ENCODE measurements at places on chromosomes 5 and 9.

- DNase-seq: no peak
Observed at GRCh38 chr9:98329281-98329680, 73.8 kb upstream of the TBC1D2 start.

GRCh38 chr5:82107267-82107666 lies 135.4 kb downstream of the ATG10 start:
- DNase-seq: peak; percentile 73

DNA sequence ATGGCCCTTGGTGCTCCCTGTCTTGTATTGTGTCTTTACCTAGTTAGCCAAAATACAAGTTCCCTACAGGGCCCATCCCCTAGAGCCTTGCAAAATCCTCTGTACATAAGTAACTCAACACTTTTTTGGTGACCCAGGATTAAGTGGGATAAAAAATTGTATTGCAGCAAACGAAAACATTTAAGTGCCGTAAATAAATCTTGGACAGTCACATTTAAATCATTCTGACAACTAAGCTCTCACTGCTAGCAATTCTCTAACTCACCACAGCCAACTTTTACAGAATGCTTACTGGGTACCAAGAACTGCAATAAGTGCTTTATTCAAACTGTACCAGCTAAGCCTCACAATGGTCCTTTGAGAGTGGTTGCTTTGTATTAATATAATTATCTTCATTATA lies 56.6 kb downstream of the GNAQ start:
- no peak for DNase-seq

DNA sequence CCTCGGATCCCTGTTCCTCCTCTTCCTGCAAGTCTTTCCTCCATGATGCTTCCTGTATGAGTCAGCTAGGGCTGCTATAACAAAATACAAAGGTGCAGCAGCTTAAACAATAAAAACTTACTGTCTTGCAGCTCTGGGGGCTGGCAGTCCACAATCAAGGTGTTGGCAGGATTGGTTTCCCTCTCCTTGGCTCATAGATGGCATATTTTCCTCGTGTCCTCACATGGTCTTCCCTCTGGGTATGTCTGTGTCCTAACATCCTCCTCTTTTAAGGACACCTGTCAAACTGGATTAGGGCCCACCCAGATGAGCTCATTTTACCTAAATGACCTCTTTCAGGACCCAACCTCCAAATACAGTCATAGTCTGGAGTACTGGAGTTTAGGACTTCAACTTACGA lies 117.5 kb downstream of the MED10 start:
- DNase-seq: no peak

DNA sequence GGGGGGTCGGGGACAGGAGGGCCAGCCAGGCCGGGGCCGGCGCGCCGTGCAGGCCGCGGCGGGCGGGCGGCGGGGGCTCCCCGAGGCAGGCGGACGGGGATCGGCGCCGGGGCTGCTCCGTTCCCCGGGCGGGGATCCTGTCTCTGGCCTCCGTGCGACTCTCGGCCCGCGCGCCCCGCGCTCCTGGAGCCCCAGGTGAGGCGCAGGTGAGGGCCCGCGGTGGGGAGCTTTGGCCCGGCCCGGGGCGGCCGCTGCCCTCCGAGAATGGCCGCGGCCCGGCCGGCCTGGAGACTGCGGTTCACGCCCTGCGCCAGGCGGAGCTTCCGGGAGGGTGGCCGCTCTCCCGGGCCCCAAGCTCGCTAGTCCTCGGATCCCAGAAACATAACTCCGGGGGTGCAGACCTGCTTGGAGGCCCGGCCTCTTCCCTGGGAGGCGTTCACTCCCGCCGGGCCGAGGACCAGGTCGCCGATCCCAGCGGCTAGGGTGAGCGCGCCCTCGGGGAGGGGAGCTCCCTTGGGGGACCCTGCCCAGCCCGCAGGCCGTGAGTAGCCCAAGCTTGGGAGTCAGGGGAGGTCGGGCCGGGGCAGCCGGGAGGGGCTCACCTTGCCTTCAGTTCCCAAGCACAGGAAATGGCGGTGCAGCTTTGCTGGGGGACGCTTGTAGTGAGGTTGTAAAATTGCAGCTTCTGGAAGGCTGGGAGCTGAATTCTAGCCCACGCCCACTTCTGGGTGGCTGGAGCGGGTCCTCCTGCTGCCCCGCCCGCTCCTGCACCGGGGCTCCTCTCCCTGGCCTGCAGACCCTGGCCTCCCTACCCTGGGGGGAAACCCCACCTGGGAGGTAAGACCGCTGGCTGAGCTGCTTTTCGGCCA lies 723 bp downstream of the PPP1R26 start:
- DNase-seq: peak; percentile 23
